ENCODE measurements at places on chromosomes 7 and 10.

DNA sequence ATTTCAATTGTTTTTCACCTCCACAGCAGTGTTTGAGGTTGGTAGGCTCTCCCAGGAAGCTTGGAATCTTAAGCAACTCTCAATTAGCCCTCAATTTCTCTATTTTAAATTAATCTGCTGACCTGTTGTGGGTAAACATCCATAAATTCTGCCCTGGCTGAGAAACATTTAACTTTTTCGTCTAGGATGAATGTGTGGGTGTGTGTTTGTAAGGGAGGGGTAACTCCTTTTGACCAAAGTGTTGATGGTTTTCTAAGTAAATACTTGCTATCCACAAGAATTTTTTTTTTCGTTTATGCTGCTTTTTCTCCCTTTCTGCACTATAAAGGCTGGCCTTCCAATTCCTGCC lies 973 bp downstream of the PPP3CB start:
- no peak for DNase-seq

- no peak for DNase-seq
Measured at GRCh38 chr10:74981831-74982633, 129.4 kb upstream of the SAMD8 start.

- no peak for DNase-seq
Measured at GRCh38 chr7:21946222-21946709, 567 bp upstream of the CDCA7L start.

- DNase-seq = no peak
Measured at GRCh38 chr10:121325490-121326231, 272.6 kb downstream of the FGFR2 start.

DNA sequence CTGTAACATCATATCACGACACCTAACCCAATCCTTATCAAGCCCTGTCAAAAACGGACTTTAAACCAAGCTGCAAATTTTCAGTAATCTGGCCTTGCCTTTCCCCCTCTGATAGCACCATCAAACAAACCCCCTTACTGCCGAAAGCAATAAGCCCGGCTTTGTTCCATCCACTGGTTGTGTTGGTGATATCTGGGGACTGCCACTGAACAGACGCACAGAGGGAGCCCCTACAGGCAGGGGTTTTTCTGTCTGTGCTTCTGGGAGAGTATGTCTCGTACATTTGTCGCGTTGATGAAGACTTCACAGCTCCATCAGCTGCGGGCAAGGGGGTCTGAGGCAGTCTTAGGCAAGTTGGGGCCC lies 550 bp upstream of the PLAU start:
- DNase-seq = peak; percentile 64

DNA sequence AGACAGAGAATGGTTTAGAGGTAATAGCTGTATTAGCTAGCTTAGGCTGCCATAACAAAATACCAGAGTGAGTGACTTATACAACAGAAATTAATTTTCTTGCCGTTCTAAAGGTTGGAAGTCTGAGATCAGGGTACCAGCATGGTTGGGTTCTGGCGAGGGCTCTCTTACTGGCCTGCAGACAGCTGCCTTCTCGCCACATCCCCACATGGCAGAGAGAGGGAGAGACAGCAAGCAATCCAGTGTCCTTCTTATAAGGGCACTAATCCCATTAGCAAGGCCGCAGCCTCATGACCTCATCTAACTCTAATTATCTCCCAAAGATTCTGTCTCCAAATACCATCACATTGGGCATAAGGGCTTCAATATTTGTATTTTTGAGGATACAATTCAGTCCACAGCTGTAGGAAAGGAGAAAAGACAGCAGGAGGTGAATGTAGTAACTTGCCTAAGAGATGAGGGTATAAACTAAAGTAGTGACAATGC lies 3.6 kb upstream of the STAM start:
- DNase-seq = no peak

DNA sequence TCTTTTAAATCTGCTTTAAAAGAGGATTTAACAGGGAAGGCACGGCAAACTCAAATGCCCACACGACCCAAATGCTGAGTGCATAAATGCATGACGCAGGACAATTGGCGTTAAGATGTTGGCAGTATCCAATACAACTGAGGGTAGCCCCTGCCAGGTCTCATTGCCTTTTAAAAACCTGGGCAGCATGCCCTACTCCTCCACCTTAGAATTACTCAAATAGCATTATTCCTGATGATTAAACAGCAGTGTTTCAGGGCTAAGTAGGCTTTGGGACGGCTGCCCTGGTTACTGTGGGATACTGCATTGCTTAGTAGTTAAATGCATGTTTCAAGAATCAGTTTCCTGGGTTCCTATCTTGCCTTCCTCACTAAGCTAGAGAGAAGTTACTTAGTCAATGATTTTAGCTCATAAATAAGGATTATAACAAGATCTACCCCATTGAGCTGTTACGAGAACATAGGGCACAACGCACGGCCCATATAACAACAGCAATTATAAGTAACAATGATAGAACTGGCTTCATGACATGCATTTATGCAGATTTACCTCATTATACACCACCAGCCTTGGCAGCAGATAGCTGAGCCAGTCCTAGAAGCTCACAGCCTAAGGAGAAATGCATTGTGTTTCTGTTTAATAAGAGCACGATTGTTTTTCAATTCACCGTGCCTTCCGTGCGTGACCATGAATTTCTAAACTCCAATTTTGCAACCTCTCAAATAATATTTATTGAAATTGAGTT lies 7.9 kb downstream of the TUBAL3 start:
- no peak for DNase-seq

GRCh38 chr10:14184841-14185315 lies 145.8 kb downstream of the FRMD4A start:
- peak; percentile 66 for DNase-seq

- peak; percentile 41 for DNase-seq
Measured at GRCh38 chr7:138979226-138979979, 1.8 kb downstream of the KIAA1549 start.

GRCh38 chr7:1889556-1890181 lies 219.6 kb downstream of the ELFN1 start:
- DNase-seq = no peak

GRCh38 chr7:136555933-136556332 lies 312.5 kb upstream of the CHRM2 start:
- DNase-seq = no peak

DNA sequence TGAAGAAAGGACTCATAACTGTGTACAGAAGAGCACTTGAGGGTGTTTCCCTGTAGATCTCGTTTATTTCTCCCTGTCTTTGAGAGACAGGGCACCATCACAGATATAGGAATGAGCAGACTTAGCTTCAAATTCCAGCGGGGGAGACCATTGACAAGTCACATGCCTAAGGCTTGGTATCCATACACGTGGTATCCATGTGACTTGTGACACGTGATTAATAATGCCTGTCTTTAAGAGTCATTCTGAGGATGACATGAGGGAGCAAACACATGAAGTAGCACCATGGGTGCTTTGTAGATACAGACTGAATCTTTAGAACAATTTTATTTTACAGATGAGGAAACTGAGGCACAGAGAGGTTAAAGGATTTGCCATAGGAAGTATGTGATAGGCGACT lies 292.3 kb downstream of the POU6F2 start:
- no peak for DNase-seq

DNA sequence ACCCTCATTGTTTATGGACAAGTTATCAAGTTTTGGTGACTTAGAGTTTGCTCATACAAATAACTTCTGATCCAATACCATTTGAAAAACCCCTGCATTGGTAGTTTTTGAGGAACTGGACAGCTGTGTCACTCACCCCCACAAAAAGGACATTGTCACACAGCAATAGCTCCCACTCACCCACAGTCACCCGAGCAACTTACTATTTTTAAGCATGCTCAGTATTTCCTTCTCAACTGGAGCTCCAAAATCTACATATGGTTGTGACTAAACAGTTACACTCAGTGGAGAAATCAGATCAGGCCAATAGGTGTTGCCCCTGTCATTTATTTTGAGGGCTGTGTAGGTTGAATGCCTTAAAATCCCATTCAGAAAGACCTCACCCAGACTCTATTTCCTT lies 165.2 kb upstream of the AUTS2 start:
- no peak for DNase-seq

GRCh38 chr7:66152371-66153191 lies 37.9 kb downstream of the CRCP start:
- DNase-seq = no peak

DNA sequence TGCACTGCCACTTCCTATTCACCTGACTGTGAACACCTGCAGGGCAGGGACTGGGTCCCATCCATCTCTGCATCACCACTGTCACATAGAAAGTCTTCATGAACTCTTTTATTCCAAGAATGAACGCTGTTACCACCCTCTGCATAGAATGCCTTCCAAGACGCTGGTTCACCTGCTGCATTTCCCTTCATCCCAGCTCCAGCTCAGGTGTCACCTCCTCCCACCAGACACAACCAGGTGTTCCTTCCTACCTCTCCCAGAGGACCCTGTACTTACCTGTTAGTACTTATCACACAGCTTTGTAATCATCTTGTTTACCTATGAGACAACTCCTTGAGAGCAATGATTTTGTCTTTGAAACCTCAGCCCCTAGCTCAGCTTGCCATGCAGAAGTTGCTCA lies 31.1 kb downstream of the SORBS1 start:
- DNase-seq = no peak

- no peak for DNase-seq
Measured at GRCh38 chr10:34716958-34717357, 98.1 kb downstream of the PARD3 start.

DNA sequence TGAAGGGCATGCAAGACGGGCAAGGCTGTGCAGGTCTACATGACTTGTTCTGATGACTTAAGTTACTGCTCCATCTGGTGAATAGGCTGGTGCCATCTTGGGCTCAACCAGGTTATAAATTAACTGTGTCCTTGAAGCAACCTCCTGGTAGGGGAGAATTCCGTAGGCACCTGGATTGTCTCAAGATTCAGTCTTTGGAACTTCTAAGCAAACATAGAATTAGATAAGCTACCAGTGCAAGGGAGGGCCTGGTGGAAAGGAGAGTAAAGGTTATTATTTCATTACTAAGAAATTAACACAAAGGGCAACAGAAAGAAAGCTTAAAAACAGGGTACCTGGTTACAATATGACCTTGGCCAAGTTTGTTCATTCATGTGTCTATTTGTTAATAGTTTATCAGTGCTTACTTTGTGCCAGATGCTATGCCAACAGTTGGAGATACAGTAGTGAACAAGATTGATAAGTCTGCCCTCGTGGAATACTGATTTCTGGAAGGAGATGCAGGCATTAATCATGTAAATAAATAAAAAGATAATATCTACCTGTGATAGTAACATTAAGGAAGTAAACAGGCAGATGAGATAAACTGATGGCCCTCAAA lies 107.0 kb upstream of the PALS2 start:
- DNase-seq = no peak

- DNase-seq = no peak
Measured at GRCh38 chr10:86048973-86049372, 317.6 kb downstream of the GRID1 start.

GRCh38 chr7:142612237-142612881 lies 136.9 kb upstream of the PRSS1 start:
- no peak for DNase-seq

- no peak for DNase-seq
Measured at GRCh38 chr10:58189269-58189668, 78.4 kb downstream of the IPMK start.

- no peak for DNase-seq
Measured at GRCh38 chr10:118735294-118735693, 19.5 kb downstream of the CACUL1 start.

DNA sequence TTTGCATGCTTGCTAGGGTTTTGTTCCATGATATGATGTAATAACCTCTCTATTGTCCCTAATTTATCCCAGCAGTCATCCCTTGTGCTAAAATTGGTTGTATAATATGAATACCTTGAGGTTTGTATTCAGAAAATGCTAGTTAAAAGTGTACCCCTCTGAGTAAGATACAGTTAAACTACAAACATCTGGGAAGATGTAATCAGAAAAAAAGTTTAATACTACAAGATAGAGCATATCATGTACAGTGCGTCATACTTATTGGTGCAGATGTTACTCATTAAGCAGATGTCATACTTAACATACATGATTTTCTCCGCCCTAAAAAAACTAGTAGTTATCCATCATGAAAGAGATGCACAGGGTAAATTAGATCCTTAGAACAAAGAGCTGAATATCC lies 336.1 kb upstream of the KCND2 start:
- DNase-seq = no peak

DNA sequence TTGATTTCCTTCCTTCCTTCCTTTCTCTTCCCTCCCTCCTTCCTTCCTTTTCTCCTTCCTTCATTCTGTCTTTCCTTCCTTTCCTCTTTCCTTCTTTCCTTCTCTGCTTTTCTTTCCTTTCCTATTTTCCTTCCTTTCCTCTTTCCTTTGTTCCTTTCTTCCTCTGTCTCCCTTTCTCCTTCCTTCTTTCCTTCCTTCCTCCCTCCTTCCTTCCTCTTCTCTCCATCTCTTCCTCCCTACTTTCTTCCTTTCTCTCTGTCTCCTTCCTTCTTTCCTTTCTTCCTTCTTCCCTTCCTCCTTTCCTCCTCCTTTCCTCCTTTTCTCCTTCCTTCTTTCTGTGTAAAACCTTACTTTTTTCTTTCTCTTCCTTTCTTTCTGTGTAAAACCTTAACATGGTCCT lies 32.3 kb upstream of the NPTX2 start:
- no peak for DNase-seq

GRCh38 chr7:45035893-45036292 lies 35.9 kb downstream of the CCM2 start:
- no peak for DNase-seq

GRCh38 chr10:98236862-98237261 lies 31.1 kb downstream of the LOXL4 start:
- DNase-seq = no peak

DNA sequence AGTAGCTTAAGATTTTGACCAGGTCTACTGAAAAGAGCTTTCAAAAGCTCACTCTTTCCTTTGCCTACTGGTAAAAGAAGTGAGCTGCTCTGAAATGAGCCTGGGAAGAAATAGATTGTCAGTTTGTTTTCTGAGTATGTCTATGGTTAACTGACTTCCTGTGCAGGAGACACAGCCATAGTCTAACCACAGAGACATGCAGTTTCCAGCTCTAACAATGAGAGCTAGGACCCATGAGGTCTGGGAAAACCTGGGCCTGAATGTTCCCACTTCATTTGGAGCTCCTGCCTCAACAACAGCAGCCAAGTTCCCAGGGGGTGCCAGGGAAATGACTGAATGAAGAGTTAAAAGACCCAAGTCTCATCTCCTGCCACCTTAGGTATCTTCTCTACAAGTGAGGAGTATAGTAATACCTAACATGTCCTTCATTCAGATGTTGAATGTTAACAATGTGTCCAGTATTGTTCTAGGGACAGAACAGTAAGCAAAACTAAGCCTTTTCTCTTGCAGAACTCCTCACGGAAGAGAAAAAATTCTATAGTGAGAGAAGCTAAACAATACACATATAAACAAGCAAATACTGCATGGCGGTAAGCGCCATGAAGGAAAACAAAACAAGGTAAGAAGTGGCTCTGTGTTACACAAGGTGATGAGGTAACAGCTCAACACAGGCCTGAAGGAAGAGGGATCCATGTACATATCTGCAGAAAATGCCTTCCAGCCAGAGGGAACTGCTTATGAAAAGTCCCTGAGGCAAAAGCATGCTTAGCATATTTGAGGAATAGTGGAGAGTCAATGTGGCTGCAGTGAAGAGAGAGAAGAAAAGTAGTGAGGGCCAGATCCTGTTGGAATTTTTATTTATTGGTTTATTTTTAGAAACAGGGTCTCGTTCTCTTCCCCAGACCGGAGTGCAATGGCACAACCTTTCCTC lies 26.4 kb upstream of the ANKRD1 start:
- peak; percentile 50 for DNase-seq
